Upper lobe of left lung (tissue), 6 donors: ENCODE measurements at places on chromosomes 2 and 18. TPM values are rescaled to one million over a fixed set of nuclear protein-coding genes. Genes with fewer than 3 reads are reported as not detected.

- H3K27me3 ChIP-seq: no peaks in the 10 kb centered on the region
- H3K4me1 ChIP-seq: no peaks in the 10 kb centered on the region
- DNase-seq: no peak
- peaks cover 6% of the 10 kb centered on the region for H3K36me3 ChIP-seq
Observed at GRCh38 chr18:58692422-58693185, 21.3 kb downstream of the MALT1 start.

NEB gene
- total RNA-seq: 2.5 TPM

DNA sequence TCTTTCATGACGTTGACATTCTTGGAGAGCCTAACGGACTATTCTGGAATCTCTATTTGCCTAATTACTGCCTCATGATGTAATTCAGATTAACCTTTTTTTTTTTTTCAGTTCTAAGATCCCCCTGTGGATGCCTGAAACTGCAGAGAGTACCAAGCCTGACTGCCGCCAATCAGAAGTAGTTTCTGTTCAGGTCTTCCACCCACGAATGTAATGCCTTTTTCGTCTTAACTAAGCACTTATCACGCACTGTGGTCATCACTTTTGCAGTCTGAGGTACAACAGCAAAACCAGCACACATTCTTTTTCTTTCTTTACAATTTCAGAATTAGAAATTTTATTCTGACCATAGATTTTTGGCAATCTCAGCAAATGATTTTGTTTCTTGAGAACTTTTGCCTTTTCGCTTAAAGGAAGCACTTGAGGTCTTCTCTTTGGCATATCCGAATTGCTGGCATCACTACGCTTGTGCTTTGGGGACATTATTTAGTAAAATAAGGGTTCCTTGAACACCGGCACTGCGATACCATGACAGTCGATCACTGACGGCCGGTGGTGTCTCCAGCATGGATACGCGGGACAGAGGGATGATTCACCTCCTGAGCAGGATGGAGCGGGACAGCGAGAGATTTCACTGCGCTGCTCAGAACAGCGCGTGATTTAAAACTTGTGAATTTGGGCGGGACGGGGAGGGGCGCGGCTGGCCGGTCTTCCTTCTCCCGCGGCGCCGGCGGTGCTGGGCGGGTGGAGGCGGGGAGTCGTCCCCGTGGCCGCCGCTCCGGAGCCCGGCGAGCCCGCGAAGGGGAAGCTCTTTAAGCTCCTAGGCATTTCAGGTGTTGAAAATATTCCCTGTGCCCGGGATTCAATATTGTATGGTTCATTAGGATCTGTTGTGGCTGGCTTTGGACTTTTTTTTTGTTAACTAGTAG is 32.0 kb upstream of the GPR55 start:
- H3K4me3 ChIP-seq: peak overlapping the region; percentile 43
- no peaks in the 10 kb centered on the region for H3K36me3 ChIP-seq
- peaks cover 7% of the 10 kb centered on the region for H3K4me1 ChIP-seq
- no peak overlapping the region for H3K27ac ChIP-seq
- no peaks in the 10 kb centered on the region for H3K27me3 ChIP-seq

DNA sequence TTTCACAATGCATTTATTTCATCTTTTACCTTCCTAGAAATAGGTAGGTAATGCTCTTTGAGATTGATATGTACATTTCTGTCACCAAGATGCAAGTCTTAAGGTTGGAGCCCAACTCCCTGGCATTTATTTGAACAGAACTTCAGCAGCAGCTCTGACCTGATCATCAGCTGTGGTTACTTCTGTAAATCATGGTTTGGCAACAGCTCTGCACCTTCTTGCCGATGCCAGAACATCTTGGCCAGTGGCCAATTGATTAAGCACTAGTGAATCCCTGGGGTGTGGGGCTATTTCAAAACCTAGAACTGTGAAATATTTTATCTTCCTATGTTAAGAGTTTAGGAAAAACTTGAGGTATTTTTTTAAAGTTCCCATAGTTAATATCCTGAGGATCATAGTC is 124.8 kb upstream of the NYAP2 start:
- DNase-seq: no peak
- no peaks in the 10 kb centered on the region for H3K4me1 ChIP-seq
- no peaks in the 10 kb centered on the region for H3K27me3 ChIP-seq
- no peak overlapping the region for H3K27ac ChIP-seq
- H3K36me3 ChIP-seq: no peaks in the 10 kb centered on the region

DNA sequence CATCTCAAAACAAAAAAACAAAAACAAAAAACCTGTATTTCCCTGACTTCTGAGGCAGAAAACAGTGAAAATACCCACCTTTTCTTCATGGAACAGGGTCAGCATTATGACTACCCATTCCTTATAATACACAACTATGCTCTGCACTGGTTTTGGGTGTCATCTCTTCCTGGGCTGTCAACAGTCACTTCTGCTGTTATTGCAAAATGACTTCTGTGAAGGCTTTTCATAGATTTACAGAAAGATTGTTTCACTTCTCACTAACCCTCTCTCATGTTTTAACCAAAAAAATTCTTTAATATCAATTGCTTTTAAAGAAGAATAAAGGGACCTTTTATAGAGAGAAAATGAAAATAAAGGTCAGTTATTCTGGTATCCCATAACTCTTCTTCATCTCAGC is 26.5 kb upstream of the PIK3C3 start:
- H3K36me3 ChIP-seq: no peaks in the 10 kb centered on the region
- H3K27me3 ChIP-seq: no peaks in the 10 kb centered on the region
- H3K4me1 ChIP-seq: no peaks in the 10 kb centered on the region
- no peak overlapping the region for H3K27ac ChIP-seq
- DNase-seq: no peak

GRCh38 chr2:232632229-232632903 is 1.0 kb upstream of the EFHD1 start:
- no peaks in the 10 kb centered on the region for H3K27me3 ChIP-seq
- H3K36me3 ChIP-seq: no peaks in the 10 kb centered on the region
- no peak for DNase-seq
- H3K27ac ChIP-seq: peak overlapping the region; percentile 52
- H3K4me1 ChIP-seq: peaks cover 27% of the 10 kb centered on the region

DNA sequence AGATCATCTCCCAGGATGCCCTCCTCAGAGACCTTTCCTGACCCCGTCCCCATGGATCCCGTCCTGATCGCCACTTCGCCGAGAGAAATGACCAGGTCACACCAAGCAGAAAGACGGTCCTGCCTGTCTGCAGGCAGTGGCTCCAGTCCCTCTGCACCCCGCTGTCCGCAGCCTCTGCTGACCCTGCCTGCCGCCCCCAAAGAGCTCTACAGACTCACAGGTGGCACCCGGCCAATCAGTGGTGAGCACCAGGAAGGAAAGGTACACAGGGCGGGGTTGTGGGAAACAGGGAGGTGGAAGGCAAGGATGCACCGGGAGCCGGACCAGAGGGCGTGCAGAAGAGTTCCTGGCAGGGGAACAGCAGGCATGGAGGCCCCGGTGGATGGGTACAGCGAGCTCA is 94.8 kb downstream of the NDUFA10 start:
- peak; percentile 17 for DNase-seq
- no peaks in the 10 kb centered on the region for H3K4me1 ChIP-seq
- no peak overlapping the region for H3K4me3 ChIP-seq
- H3K27ac ChIP-seq: no peak overlapping the region

- no peaks in the 10 kb centered on the region for H3K36me3 ChIP-seq
- no peak overlapping the region for H3K4me3 ChIP-seq
- DNase-seq: no peak
Observed at GRCh38 chr2:26563686-26564085, 77.5 kb downstream of the CIB4 start.

DNA sequence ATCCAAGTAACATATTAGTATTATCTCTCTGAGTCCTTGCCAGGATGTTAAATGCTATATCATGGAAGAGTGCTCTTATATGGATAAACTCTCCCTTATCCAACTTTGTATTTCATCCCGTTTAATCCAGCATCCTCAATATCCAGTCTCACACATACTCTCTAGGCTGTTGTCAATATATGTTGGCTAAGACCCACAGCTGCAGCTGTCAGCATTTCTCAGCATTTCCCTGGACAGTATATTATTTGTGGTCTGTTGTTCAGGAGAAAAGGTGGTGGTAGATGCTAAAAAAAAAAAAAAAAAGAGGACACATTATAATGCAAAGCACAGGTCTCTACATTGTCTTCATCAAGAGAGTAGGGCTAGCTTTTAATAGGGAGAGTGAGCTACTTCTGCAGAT is 1368.0 kb upstream of the ZEB2 start:
- H3K27me3 ChIP-seq: no peaks in the 10 kb centered on the region
- no peak overlapping the region for H3K4me3 ChIP-seq
- H3K36me3 ChIP-seq: no peaks in the 10 kb centered on the region
